ENCODE measurements at places on chromosomes 2 and 18.

DNA sequence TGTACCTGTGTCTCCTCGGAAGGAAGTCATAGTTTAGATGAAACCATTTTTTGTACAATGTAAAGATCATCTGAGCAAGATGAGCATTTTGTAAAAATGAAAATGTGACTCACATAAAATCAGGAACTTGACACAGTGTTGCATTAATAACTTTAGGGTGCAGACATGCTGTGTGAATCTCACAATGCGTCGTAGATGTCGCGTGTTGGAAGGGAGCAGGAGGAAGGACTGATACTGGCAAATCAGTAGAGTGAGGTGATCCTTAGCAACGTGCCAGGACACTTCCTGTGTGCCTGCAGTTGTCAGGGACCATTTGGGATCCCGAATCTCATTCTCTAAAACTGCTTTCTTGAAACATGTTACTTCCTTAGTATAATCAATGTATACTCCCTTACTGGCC is 103.1 kb downstream of the SH3BP4 start:
- no peak for DNase-seq

GRCh38 chr2:232731470-232731869 is 34.3 kb downstream of the GIGYF2 start:
- DNase-seq = no peak

DNA sequence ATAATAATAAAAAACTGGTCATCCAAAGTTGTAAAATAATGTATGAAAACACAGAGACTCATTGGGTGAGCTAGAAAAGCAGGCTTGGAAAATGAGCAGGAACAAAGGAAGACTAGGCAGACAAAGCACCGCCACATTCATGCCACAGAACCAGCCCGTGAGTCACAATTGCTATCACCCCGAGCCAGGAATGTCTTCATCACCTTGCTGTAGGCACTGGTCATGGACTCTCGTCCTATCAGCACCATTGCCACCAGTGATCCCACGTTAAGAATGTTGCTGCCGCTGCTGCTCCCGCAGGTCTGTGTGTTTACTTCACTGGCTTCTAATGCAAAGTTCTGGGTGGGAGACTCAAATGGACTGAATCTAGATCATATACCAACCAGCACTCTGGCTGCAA is 417.9 kb downstream of the PID1 start:
- DNase-seq = no peak

GRCh38 chr18:6269660-6270332 is 144.9 kb downstream of the L3MBTL4 start:
- DNase-seq = no peak

- DNase-seq = no peak
These were observed 94.2 kb downstream of the CD8B2 start for GRCh38 chr2:106581328-106581727.

- DNase-seq = peak; percentile 55
These were observed 21.7 kb upstream of the EFHD1 start for GRCh38 chr2:232611559-232612218.

GRCh38 chr2:50546790-50547189 is 485.1 kb downstream of the NRXN1 start:
- DNase-seq = no peak

DNA sequence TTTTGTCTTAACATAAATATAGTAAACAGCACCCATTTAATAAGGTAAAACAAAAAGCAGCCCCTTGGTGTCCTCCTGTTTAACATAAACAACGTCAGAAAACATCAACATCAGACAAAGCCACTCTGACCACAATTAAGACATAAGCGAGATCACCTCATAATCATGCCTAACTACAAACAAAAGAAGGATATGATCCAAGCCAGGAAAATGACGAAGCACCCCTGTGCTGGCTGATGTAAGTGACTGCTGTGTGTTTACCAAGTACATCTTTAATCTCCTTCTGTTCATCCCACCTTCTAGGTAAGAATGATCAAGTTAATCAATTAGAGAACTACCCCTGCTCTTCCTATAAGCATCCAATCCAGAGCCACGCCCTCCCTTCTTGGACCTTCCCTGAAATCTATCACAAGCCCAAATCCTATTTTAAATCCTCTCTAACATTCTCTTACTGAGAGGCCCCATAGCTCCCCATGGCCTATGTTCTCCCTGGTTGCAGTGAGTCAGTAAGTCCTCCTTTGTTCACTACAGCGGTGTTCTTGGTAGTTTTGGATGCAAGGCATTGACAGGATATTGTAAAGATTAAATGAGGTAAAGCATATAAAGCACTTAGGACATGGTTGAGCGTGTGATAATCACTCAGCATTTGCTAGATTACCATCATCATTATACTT is 424.2 kb downstream of the TSN start:
- no peak for DNase-seq

DNA sequence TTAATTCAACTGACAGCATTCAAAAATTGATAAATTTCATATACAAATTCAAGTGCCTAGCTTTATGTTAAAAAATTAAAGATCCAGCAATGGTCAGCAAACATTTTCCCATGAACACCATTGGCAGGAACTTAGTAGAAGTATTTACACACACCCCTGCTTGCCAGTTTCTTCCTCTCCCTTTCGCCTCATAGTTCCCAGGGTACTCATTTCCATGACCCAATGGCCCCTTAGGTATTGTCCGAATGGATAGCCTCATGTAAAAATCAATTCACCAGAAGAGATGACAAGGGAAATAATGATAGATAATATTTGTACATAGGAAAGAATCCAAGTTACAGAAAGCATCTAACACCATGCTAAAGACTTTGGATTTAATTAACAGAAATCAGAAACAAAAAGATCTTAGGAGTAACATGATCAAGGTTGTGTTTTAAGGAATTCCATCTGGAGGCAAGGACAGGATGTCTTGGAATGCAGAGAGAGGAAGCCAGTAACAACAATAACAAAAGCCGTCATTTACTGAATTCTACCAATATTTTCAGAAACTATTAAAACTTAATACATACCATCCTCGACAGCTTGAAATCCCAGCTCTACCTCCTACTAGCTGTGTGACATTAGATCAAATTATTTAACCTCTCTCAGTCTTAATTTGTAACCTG is 423.0 kb downstream of the IRS1 start:
- DNase-seq = no peak

DNA sequence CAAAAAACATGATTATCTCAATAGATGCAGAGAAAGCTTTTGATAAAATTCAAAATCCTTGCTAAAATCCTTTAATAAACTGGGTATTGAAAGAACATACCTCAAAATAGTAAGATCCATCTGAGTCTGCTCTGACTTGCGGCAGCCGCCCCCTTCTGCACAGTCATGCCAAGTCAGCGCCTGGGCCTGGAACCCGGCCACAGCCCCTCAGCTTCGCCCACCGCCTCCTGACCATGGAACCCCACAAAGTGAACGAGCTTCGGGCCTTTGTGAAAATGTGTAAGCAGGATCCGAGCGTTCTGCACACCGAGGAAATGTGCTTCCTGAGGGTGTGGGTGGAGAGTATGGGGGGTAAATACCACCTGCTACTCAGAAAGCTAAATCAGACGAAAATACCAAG is 270.9 kb upstream of the TFPI start:
- no peak for DNase-seq
